ENCODE measurements at places on chromosomes 1 and 21. TPM values are rescaled to one million over a fixed set of nuclear protein-coding genes. Genes with fewer than 3 reads are reported as not detected.

Gene FCGR3A
- total RNA-seq = not detected

Gene ADAMTS4
- total RNA-seq = 0.72 TPM

Gene NID1
- 21.9 TPM for total RNA-seq

Gene GUCA2A
- total RNA-seq = not detected

Gene LAPTM5
- total RNA-seq = not detected

Gene ADAM30
- total RNA-seq = not detected

Gene KCNA3
- total RNA-seq = under 0.01 TPM

Gene SMIM1
- 0.90 TPM for total RNA-seq

DNA sequence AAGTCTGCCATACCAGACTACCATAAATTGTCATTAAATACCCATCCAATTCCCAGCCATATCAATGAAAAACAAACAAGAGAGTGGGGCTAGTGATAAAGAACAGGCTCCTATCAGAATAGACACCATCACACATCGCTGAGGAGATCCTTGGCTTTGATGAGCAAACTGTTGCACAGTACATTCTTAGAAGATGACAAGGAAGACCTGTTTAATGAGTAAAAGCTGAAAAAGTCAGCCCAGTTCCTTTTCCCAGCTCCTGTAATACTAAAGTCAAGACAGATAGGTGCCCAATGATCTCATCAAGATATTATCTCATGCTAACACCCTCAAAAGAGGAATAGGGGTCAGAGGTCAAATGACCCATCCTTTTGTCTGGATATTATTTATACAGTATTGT, 164.5 kb upstream of the COA6 start:
- no peaks in the 10 kb centered on the region for H3K36me3 ChIP-seq
- H3K27ac ChIP-seq = no peak overlapping the region
- peak; percentile 34 for DNase-seq
- H3K4me1 ChIP-seq = 0 out of 2 replicates have a peak, but pooled peaks cover 2% of the 10 kb centered on the region
- no peaks in the 10 kb centered on the region for H3K27me3 ChIP-seq
- H3K4me3 ChIP-seq = no peak overlapping the region

- no peak overlapping the region for H3K27ac ChIP-seq
- no peaks in the 10 kb centered on the region for H3K36me3 ChIP-seq
- no peaks in the 10 kb centered on the region for H3K4me1 ChIP-seq
These were observed 868.5 kb downstream of the BRINP3 start for GRCh38 chr1:189609167-189609566.

GRCh38 chr1:9787702-9788101, 36.1 kb downstream of the CLSTN1 start:
- peaks cover 6% of the 10 kb centered on the region for H3K4me1 ChIP-seq
- no peaks in the 10 kb centered on the region for H3K27me3 ChIP-seq
- no peak overlapping the region for H3K4me3 ChIP-seq
- H3K36me3 ChIP-seq = no peaks in the 10 kb centered on the region
- H3K27ac ChIP-seq = no peak overlapping the region

DNA sequence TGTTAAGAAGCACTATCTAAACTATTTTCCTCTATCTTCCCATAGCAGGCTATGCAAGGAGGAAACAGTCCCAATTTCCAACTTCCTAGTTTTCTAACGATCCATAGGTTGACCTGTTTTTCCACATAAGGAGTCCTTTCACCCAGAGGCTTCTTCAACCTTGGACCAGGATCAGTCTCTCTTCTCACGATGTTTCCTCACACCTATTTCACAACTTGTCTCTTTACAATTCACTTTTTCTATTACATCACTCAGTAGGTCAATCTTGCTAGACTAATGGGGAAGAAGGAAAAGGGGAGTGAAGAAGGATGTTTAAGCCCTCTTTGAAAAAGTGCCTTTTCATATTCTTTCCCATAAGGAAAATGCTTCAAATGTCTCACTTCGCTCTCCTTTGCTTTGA, 15.9 kb downstream of the PALMD start:
- no peak for DNase-seq
- peaks cover 5% of the 10 kb centered on the region for H3K4me1 ChIP-seq
- H3K27ac ChIP-seq = peak overlapping the region; percentile 7
- H3K36me3 ChIP-seq = no peaks in the 10 kb centered on the region

GRCh38 chr1:151612501-151613281, 841 bp downstream of the SNX27 start:
- DNase-seq = no peak
- peaks cover 10% of the 10 kb centered on the region for H3K4me1 ChIP-seq
- peak overlapping the region; percentile 84 for H3K4me3 ChIP-seq
- no peaks in the 10 kb centered on the region for H3K27me3 ChIP-seq

DNA sequence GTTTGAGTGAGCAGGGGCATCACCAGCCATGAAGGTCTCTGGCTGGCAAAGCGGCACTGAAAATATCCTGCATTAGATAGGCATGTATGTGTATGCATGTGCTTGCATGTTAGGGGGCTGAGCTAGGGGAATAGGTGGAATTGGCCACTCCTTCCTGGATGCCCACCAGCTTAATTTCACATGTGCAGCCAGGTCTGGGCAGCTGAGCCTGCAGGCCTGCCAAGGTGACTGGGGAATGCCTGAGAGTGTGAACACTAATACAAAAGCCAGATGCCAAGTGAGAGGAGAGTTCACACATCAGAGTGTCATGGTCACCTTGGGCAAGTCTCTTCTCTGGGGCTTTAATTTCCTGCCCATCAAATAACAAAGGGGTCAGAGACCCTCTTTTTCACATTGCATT, 155.9 kb downstream of the HIVEP3 start:
- no peak overlapping the region for H3K27ac ChIP-seq
- peaks cover 6% of the 10 kb centered on the region for H3K27me3 ChIP-seq
- no peaks in the 10 kb centered on the region for H3K4me1 ChIP-seq
- no peaks in the 10 kb centered on the region for H3K36me3 ChIP-seq
- no peak overlapping the region for H3K4me3 ChIP-seq

DNA sequence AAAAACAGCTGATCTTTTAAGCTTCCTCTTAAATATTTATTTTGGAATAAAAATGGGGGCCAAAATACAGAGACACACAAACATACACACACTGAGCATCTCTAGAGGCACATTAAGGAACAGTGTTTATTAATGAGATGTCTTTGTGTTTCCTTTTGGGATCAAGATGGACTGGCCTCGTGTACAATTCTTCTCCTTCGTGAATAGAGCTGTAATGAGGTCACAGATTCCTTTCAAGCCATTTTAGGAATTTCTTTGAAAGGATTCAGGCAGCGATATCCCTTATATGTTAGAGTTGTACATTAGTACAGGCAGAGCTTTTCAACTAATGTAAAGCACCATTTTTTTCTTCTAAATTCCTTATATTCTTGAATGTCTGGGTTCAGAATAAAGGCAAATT, 295.7 kb downstream of the CHRM3 start:
- H3K27ac ChIP-seq = no peak overlapping the region
- no peaks in the 10 kb centered on the region for H3K27me3 ChIP-seq
- H3K4me1 ChIP-seq = no peaks in the 10 kb centered on the region
- no peak for DNase-seq

DNA sequence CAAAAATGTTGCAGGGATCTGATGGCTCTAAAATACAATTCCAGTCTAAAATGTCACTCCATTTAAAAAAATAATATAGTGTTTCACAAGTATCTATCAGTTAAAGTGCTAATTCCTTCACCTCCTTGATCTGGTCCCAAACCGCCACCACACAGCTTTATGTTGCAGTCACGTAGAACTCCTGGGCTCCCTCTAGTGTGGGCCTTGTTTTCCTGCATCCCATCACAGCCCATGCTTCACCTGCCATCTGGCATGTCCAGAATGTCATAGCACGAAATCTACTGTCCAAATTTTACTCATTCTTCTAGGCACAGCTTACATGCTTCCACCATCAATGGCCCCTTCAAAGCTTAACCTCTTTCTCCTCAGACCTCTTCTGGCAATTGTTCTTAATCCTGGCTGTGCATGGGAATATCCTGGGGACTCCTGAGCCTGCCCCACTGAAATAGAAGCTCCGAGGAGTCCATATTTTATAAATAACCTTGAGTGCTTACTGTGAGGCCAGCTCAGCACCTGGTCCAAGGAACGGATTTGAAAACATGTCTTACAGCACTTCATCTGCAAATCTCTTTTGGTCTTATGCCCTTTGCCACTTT, 15.5 kb downstream of the FYB2 start:
- DNase-seq = peak; percentile 10
- H3K27me3 ChIP-seq = peaks cover 4% of the 10 kb centered on the region
- H3K4me1 ChIP-seq = peaks cover 4% of the 10 kb centered on the region
- H3K4me3 ChIP-seq = no peak overlapping the region
- no peaks in the 10 kb centered on the region for H3K36me3 ChIP-seq

- no peaks in the 10 kb centered on the region for H3K27me3 ChIP-seq
- H3K27ac ChIP-seq = no peak overlapping the region
- DNase-seq = no peak
- no peaks in the 10 kb centered on the region for H3K4me1 ChIP-seq
These were observed 207.6 kb upstream of the HMCN1 start for GRCh38 chr1:185526344-185527307.

GRCh38 chr1:71153826-71154225, 73.0 kb upstream of the ZRANB2 start:
- H3K36me3 ChIP-seq = no peaks in the 10 kb centered on the region
- no peaks in the 10 kb centered on the region for H3K27me3 ChIP-seq
- DNase-seq = no peak
- H3K27ac ChIP-seq = no peak overlapping the region
- no peaks in the 10 kb centered on the region for H3K4me1 ChIP-seq

GRCh38 chr1:207890136-207890738, 20.7 kb downstream of the CD34 start:
- peaks cover 4% of the 10 kb centered on the region for H3K27me3 ChIP-seq
- peak; percentile 67 for DNase-seq
- H3K4me3 ChIP-seq = peak overlapping the region; percentile 2
- H3K36me3 ChIP-seq = no peaks in the 10 kb centered on the region
